PC-3 (cell line): ENCODE measurements at places on chromosomes 4 and X. TPM values are rescaled to one million over a fixed set of nuclear protein-coding genes. Genes with fewer than 3 reads are reported as not detected.

Gene ARSH
- total RNA-seq: not detected in 2 replicates

Gene ZCCHC4
- total RNA-seq: 6.5 and 6.8 TPM in 2 replicates

- DNase-seq: no peak
These were observed 484.0 kb upstream of the CTSO start for GRCh38 chr4:156437666-156438065.

- DNase-seq: no peak
These were observed 109.3 kb downstream of the AFF2 start for GRCh38 chrX:148609515-148610327.

GRCh38 chr4:138078751-138079520 is 163.2 kb downstream of the SLC7A11 start:
- DNase-seq: no peak
